ENCODE measurements at places on chromosomes 5 and 9.

- DNase-seq, result no peak
These were observed 130.5 kb upstream of the ITGA1 start for GRCh38 chr5:52657247-52657645.

GRCh38 chr5:142358121-142358520 lies 33.3 kb upstream of the SPRY4 start:
- DNase-seq, result no peak

GRCh38 chr9:18721267-18721994 lies 247.5 kb downstream of the ADAMTSL1 start:
- DNase-seq, result no peak

DNA sequence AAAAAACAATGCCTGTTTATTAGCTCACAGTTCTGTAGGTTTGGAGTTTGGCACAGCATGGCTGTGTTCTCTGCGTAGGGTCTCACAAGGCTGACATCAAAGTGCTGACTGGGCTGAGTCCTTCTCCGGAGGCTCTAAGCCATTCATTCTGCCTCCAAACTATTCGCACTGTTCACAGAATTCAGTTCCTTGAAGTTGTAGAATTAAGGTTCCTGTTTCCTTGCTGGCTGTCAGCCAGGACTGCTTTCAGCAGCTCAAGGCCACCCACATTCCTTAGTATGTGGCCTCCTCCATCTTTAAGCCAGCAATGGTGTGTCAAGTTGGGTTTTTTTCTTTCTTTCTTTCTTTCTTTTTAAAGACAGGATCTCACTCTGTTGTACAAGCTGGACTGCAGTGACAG lies 161.9 kb downstream of the CDH6 start:
- no peak for DNase-seq

DNA sequence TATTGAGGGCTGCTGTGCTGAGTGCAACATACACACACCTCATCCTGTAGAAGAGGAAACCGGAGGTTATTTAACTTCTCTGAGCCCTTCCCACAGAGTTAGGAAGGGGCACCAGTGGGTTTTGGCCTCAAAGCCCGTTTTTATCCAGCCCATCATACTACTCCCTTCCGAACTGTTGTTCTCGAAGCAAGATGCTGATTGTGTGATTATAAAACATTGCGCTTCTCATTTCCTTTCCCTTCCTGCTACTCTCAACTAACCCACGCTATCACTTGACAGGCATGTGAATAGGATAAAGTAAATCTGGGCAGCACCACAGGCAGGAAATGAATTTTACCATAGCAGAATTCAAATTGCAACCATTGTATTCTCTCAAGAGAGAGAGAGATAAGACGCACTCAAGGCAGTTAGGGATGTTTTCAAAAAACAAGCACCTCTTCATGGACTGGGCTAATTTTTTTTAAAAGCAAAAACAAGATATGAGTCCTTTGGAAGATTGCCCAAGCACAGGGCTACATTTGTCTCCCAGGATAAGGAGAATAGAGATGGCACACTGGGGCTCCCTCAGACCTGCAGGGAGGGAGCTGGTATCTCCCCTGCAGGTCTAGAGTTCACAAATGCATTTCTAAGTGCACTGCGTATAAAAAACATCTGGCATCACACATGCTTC lies 52.6 kb downstream of the GNA14 start:
- no peak for DNase-seq

- no peak for DNase-seq
These were observed 2.2 kb upstream of the NSMF start for GRCh38 chr9:137461316-137461662.

GRCh38 chr9:32581512-32582143 lies 8.7 kb upstream of the NDUFB6 start:
- no peak for DNase-seq

- DNase-seq, result no peak
These were observed 59.3 kb upstream of the RNU6ATAC start for GRCh38 chr9:134223591-134224122.

GRCh38 chr5:135348918-135349317 lies 50.1 kb downstream of the MACROH2A1 start:
- DNase-seq, result no peak

DNA sequence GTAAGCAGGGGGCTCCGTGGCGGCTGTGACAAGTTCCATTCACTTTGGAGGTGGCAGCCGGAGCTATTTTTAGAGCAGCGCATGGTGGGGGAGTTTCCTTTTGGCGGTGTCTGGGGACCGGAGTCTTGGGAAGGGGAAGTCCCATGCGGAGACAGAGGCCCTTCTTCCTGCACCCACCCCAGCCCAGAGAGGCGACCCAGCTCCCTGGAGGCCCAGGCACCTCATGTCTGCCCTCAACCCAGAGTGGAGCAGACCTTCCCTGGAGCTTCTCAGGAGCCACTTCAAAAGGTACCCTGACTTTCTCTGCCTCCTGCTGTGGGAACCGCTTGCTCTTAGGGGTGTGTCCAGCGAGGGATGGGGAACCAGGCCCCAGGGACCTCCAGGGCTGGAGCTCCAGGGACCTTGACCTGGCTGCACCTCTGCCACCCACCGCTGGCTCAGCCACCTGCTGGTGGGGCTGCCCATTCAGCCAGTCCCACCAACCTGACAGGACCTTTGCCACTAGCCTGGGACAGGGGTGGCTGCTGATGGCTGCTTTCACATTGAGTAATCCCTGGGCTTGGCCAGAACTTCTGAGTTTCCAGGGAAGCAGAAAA lies 34.1 kb downstream of the NEK6 start:
- peak; percentile 77 for DNase-seq

DNA sequence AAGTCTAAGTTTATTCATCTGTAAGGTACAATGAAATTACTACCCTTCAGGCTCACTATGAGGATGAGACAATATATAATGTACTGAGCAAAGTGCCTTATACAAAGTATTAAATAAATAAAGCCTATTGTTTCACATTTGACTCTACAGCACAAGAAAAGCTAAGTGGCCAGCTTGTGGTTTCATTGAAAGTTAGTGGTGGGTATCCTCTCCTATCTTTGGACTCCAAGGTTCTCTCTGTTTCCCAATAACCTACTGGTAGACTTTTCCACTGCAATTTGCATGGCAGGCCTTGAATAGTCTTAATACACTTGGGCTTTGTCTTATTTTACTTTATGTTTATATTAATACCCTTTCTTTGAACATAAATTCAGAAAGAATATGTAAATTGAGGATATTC lies 262.7 kb downstream of the DEPDC1B start:
- DNase-seq, result no peak

DNA sequence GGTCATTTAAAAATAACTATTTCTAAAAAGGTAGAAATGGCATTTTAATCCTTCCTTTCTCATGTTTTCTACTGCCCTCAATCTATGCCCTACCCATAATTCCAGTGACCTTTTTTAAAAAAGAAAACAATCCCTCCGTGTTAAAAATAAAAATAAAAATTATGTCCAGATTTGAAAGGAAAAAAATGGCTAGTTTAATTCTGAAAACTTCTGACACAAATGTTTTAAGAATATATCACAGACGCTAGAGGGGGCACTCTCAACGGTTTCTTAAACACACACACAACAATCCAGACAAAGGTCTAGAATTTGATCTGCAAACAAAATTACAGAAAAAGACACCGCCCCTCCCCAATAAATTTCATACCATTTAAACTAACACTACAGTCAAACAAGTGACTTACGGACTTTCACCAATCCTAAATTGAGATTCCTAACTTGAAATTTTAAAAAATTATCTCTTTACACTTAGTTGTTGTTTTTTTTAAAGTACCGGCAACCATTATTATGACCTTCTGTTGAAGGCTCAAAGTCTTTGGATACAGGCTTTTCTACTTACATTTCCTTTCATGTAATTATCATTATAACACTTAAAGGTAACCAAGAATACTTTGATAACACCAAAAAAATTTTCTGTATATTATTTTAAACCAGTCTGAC lies 38.2 kb downstream of the CLINT1 start:
- DNase-seq, result no peak

GRCh38 chr9:104775574-104775936 lies 11.6 kb downstream of the NIPSNAP3B start:
- no peak for DNase-seq

- DNase-seq, result no peak
These were observed at the start of gene RNF180 for GRCh38 chr5:64165500-64166200. RNF180 (plus strand) TSS chr5:64165843; CDS start chr5:64200808, 34,965 bp downstream.

- DNase-seq, result no peak
These were observed 35.9 kb downstream of the ASS1 start for GRCh38 chr9:130480673-130481072.

DNA sequence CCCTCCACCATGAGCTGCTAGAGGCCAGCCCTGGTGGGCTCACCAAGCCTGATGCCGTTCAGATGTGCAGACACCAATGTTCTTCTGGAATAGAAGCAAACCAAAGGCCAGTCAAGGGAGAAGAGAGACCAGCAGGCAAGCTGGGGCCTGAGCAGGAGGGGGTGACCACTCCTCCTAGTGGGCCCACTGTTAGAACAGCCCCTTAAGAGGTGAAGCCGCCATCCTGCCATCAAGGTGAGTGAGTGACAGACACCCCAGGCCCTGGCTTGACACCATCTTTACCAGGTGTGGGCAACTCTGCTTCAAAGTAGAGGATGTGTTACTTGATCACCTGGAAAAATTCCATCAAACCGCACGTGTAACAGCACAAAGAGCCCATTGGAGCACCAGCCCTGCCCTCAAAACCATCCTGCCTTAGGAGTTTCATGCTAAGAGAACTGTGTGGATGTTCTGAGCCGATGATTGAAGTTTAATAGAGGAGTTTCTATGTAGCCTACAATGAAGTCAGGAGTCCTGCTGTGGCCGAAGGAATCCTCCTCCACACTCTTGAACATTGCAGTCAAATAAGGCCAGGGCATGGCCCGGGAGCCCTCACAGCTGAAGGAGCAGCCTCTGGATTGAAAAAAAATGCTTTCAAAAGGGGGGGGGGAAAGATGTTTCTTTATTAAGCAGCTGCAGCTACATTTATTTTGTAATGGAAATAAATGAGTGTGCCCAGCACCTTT lies 20.8 kb downstream of the AMBP start:
- no peak for DNase-seq

DNA sequence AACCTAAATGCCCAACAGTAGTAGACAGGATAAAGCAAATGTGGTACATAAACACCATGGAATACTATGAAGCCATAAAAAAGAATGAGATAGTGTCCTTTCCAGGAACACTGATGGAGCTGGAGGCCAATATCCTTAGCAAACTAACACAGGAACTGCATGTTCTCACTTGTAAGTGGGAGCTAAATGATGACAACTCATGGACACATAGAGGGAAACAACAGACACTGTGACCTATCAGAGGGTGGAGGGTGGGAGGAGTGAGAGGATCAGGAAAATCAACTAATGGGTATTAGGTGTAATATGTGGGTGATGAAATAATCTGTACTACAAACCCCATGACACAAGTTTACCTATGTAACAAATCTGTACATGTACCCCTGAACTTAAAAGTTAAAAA lies 505.7 kb downstream of the RAB3C start:
- no peak for DNase-seq

DNA sequence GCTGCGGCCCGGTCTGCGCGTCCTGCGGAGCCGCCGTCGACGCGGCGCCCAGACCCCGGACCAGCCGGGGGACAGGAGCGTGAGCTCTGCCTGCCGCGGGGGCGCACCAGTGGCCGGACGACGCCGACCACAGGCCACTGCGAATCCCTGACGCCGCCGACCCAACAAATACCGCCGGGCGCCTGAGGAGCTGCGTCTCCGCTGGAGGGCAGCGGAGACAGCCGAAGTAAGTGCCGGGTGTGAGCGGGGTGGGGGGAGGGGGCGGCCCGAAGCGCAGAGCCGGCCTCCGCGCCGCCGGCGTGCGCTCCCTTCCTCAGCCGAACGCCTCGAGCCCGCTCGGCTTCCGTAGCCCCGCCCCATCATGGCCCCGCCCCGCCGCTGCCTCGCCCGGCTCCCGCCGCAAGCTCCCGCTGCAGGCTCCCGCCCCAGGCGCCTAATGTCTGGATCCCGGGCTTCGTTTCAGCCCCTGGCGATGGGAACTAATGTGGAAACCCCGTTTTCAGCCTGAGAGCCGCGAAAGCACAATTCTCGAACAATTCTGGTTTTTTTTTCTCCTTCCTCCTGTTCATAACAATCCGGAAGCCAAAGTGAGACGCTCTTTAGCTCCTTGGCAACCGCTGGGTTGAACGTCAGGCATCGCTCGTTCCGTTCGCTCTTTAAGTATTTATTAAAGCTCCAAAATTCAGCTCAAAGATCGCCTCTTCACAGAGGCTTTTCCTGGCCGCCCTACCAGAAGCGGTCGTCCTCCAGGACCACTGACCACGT lies at the start of gene RFK:
RFK (minus strand) TSS at position 232 of the 765 bp plus-strand sequence. CDS start 255 bp downstream, outside the sequence.
- DNase-seq, result peak; percentile 48

DNA sequence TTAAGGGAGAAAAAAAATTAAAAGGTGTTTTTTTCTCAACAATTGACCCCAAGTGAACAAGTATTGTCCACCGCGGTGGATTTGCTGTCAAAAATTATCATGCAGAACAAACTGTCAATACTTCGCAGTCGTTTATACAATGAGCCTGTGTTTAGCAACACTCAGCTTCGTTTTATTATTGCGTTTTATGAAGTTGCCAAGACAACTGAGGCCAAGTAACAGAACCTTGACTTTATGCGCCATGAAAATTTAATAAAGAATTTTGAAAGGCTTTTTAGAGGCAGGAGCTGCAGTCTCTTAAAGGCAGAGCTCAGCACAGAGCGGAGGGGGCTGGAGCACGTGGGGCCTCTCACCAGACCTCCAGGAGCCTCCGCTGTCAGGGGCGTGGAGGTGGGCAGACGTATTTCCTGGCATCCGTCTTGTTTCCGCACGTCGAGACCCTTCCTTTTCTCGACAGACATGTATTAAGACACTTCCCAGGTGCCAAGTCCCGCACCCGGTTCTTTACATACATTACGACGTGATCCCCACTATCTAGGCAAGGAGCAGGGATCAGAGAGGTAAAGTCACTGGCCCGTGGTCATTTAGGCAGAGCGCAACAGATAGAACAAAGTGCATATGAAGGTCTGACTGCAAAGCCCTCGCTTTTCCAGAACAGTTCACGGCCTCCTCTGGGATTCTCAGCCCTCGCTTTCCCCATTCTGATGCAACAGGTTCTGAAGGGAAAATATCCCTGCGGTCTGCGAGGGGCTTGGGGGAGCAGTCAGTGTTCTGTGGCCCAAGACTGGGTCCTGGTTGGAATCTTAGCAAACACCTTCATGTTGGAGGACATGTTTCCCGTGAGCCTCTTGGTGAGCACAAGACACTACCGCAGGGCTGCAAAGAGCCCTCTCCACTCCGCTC lies 164.4 kb downstream of the DAB2IP start:
- DNase-seq, result no peak

GRCh38 chr9:21559402-21560280 lies 77.5 kb upstream of the IFNE start:
- DNase-seq, result no peak

DNA sequence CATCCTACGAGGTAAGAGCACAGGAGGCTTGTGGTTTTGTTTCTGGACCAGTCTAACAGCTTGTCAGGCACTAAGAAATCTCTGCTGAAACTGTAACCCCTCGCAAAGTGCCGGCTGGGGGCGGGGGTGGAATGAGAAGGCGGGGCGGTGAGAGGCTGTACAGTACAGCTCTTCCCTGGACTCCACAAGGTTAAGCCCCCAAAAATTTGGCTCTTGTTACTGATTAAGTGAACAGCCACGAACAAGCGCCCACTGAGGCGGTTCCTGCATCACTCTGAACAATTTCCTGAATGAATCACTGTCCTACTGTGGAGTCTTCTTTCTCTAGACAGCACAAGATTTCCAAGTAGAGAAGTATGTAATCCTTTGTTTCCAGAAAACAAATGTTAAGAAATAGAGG lies 6.8 kb downstream of the FBP2 start:
- no peak for DNase-seq

- no peak for DNase-seq
These were observed 66.0 kb downstream of the FRMD3 start for GRCh38 chr9:83472221-83472665.

GRCh38 chr5:91794856-91795548 lies 411.9 kb upstream of the ARRDC3 start:
- DNase-seq, result no peak

- DNase-seq, result no peak
These were observed 21.7 kb downstream of the ANKRD55 start for GRCh38 chr5:56211298-56211865.

All from GM12878 (cell line).